ENCODE measurements at places on chromosomes 13 and 19.
A peak's percentile ranks its signal among the peaks of the same experiment; 100 is the strongest.

- ATAC-seq = no peak
Observed at GRCh38 chr13:24207841-24208667, 47.5 kb downstream of the SPATA13 start.

DNA sequence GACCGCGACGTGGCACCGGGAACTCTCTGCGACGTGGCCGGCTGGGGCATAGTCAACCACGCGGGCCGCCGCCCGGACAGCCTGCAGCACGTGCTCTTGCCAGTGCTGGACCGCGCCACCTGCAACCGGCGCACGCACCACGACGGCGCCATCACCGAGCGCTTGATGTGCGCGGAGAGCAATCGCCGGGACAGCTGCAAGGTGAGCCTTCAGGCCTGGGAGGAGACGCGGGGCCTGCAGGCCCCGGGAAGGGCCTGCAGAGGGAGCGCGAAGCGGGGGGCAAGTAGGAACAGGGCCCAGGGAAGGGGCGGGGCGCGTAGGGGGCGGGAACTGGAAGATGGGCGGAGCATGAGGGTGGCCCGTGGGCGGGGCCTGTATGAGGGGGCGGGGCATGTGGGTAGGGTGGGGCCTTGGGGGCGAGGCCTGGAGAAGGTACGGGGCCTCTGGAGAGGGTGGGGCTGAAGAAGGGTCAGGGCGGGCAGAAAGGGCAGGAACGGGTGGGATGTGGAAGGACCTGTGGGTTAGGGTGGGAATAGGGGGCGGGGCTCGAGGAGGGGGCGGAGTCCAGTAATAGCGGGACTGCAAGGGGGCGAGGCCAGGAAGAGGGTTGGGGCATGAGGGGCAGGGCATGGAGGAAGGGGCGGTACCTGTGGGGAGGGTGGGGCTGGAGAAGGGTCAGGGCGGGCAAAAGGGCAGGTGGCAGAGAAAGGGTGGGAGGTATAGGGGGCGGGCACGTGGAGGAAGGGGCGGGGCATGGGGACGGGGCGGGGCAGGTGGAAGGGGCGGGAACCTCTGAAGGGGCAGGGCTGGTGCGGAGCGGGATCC lies 2.5 kb downstream of the CFD start:
- ATAC-seq = peak; percentile 28

- ATAC-seq = peak; percentile 81
Observed at GRCh38 chr13:45119469-45119990, 780 bp upstream of the GTF2F2 start.

- peak; percentile 85 for ATAC-seq
Observed at GRCh38 chr19:19160461-19161035, 9.5 kb downstream of the MEF2B start.

GRCh38 chr19:11475861-11476260 lies 5.0 kb downstream of the ELAVL3 start:
- ATAC-seq = no peak

DNA sequence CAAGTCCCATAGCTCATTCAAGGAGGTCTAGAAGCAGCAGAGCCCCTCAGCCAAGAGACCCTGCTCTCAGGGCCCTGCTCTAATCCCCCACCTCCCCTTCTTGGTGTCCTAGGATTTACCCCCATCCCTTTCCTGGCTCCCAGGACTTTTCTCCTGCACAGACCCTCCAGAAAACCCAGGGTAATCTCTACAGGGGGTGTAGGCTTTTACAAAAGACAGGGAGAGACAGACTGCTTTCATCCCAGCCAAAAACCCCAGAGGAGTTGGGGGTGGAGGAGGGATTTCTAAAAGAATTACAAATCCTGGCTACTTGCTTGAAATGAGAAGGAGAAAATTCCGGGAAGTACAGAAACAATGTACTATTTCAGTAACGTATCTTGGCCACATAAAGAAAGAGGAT lies 133.3 kb downstream of the TNFSF13B start:
- ATAC-seq = no peak

All from stimulated activated memory B cell treated with anti-CD40 and anti-IgM and Interleukin-4, amounts not matched to agents 10 μg/mL and 1 μg/mL and 100 μg/mL, for 72 hours (primary cell).